ENCODE measurements at places on chromosomes 11 and 22. TPM values are rescaled to one million over a fixed set of nuclear protein-coding genes. Genes with fewer than 3 reads are reported as not detected.

Gene ROBO4
- total RNA-seq, result 13.2 TPM

DNA sequence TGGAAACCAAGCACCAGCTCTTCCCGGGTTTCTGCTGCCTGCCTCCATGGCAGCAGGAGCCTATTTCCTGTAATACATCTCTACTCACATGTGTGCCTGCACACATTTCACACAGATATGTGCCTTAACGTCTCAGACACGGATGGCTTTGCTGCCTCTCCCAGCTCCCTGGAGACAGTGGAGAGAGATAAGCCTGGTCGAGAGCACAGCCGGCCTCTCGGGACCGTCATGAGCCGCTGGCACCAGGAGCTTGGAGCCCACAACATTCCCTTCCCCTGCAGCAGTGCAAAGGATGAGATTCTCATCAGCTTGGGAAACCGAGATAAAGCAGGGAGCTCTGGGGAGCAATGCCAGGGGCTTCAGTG, 587.7 kb downstream of the BRD1 start:
- no peak overlapping the region for H3K4me3 ChIP-seq
- no peak for DNase-seq
- H3K27ac ChIP-seq, result no peak overlapping the region
- no peaks in the 10 kb centered on the region for H3K4me1 ChIP-seq

DNA sequence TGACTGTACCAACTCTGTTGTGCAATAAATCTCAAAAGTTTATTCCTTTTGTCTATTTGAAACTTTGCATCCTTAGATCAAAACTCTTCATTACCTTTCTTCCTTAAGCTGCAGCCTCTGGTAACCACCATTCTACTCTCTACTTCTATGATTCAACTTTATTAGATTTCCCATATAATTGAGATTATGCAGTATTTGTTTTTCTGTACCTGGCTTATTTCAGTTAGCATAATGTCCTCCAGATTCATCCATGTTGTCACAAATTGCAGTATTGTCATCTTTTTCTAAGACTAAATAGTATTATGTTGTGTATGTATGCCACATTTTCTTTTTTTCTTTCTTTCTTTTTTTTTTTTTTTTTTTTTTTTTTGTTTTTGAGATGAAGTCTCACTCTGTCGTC, 1176.3 kb upstream of the TENM4 start:
- no peak overlapping the region for H3K27ac ChIP-seq
- no peaks in the 10 kb centered on the region for H3K36me3 ChIP-seq
- DNase-seq, result no peak
- no peaks in the 10 kb centered on the region for H3K27me3 ChIP-seq

GRCh38 chr22:19722982-19723231, 432 bp upstream of the GP1BB start:
- H3K4me1 ChIP-seq, result peaks cover 31% of the 10 kb centered on the region
- no peaks in the 10 kb centered on the region for H3K36me3 ChIP-seq
- H3K27me3 ChIP-seq, result no peaks in the 10 kb centered on the region
- no peak overlapping the region for H3K27ac ChIP-seq
- no peak overlapping the region for H3K4me3 ChIP-seq
- DNase-seq, result no peak
